Stimulated activated CD8-positive, alpha-beta memory T cell treated with anti-CD3 and anti-CD28 coated beads, Interleukin-15, amount 100 ng/mL, for 24 hours (primary cell): ENCODE measurements at places on chromosomes 2 and 18.

GRCh38 chr2:205768815-205769494 is 86.7 kb downstream of the NRP2 start:
- DNase-seq: no peak

DNA sequence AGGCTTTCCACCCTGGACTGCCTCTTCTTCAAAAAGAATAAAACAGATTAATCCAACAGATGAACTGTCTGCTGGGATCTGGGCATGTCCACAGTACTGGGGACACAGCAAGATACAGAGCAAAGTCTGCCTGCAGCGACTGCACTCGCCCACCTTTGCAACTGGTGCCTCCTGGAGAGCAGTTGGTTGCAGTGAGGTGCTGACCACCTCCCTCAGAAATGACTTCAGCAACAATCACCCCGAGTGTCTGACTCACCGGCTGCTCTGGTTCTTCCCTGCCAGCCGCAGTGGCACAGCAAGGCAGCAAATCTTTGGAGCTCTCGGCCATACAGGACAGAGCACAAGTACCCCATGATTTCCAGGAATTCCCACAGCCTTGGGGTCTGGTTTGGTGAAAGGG is 179.7 kb downstream of the ANAPC1 start:
- no peak for DNase-seq

DNA sequence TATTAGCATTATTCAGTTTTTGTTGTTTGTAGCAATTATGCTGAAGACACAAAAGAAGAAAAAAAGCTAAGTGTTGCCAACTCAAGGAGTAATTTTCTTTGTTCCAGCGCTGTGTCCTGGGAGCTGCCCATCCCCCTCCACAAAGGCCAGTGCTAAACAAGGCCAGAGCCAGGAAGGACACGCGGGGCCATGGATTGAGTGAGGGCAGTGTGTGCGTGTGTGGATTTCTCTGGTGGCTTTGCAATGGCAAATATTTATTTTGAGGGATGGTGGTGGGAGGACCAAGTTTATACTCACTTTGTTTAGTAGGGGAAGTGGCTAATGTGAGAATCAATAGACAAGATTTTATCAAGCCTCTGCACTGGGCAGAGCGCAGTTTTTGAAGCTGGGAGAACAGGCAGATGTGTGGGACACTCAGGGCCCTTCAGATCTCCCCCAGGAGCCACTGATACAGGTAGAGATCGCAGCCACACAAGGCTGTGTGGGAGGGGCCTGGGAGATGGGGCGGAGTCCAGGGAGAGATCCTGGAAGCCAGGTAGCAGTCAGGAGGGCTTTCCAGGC is 11.4 kb downstream of the AGAP1 start:
- no peak for DNase-seq

DNA sequence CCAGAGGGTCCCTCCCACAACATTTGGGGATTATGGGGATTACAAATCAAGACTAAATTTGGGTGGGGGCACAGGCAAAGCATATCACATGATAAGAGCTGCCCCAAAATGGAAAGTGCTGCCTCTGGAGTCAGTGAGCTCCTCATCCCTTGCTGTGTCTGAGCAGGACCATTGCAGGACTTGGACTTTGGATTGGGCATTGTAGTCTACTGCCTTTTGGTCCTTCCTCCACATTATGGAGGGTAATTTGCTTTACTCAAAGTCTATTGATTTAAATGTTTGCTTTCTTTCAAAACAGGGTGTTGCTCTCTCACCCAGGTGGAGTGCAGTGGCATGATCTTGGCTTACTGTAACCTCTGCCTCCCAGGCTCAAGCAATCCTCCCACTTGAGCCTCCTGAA is 106.8 kb upstream of the LDAH start:
- no peak for DNase-seq

DNA sequence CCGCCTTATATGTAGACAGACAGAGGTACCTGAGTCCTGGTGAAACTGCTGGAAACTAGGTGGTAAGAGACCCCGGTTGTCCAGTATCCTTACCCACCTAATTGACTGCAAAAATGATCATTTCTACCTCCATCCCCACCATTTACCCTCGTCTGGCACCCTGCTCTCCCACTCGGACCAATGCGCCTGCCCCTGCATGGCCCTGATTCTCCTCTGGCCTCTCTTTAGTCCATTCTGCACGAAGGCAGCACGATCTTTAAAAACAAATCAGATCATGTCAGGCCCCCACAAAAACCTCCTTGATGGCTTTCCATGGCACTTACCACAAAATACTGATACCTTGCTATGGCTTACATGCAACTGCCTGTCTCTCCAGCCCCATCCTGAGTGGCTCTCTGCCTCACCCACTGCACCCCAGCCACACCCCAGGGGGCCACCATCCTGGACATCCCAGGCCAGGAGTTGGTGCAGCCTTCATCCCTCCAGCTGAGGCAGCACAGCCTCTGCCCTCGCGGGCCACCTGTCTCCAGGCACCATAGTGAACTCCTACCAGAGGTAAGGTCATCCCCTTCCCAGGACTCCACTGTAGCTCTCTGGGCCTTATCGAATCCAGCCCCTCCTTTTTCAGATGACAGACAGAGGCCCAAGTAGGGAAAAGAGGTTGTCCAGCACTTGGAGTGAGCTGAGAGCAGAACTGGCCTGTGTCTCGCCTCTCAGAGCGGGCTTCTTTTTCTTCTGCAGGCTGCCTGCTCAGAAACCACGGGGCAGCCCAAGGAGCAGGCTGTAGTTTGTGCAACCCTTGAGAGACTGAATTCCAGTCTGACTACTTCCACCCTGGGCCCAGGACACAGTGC is 12.3 kb upstream of the CIB4 start:
- no peak for DNase-seq

- no peak for DNase-seq
Observed at GRCh38 chr2:168622559-168622958, 166.5 kb downstream of the CERS6 start.
